ENCODE measurements at places on chromosomes 4 and X.

GRCh38 chr4:185210102-185210981, 944 bp downstream of the SNX25 start:
- no peak for DNase-seq

- DNase-seq, result no peak
Observed at GRCh38 chr4:2830632-2831610, 12.7 kb upstream of the ADD1 start.

- DNase-seq, result no peak
Observed at GRCh38 chr4:14415146-14415545, 587.1 kb upstream of the CPEB2 start.

DNA sequence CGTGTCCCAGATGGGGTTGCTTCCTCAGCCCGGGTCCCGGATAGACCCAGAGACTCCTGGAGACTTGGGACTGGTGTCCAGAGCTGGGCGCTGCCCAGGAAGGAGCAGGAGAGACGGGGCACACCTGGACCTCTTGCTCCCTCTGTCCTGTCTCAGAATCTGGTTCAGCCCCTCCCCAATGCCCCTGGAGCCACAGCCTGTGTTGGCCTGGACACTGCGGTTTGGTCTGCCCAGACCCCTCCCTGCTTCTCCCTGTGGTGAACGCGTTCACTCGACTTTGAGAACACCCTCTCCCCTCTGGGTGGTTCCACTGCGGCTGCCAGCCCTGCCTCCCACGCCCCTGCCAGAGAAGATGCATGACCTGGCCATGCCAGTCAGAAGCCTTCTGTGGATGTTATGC, 111.1 kb downstream of the HMX1 start:
- DNase-seq, result no peak

DNA sequence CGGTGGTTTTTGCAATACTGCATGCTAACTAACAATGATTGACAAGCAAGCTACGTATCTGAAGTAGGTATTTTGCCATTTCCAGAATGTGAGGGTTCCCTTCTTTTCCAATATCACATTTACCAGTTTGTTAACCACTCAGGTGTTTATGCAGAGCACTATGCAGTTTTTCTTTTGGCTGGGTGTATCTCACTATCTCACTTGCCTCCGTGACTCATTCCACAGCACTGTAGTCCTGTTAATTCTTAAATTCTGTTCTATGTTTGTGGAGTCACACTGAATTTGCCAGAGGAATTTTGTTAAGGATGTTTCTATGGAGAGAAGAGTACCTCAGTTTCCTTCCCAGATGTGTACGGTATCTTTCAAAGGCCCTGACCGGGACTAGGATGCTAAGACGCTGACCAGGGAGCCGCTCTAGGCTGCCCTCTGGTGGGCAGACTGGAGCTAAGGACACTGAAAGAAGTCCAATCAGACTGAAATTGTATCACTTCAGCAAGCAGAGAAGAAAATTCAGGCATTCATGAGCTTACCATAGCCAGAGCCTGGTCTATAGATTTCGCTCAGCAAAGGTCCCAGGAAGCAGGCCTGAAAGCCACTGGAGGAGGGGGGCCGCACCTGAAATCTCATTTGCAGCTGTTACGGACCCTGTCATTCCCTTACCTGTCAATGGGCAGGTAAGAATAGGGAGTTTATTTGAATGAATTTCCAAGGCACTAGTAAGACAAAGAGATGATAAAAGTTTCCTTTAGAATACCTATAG, 388.4 kb upstream of the SPOCK3 start:
- DNase-seq, result no peak

DNA sequence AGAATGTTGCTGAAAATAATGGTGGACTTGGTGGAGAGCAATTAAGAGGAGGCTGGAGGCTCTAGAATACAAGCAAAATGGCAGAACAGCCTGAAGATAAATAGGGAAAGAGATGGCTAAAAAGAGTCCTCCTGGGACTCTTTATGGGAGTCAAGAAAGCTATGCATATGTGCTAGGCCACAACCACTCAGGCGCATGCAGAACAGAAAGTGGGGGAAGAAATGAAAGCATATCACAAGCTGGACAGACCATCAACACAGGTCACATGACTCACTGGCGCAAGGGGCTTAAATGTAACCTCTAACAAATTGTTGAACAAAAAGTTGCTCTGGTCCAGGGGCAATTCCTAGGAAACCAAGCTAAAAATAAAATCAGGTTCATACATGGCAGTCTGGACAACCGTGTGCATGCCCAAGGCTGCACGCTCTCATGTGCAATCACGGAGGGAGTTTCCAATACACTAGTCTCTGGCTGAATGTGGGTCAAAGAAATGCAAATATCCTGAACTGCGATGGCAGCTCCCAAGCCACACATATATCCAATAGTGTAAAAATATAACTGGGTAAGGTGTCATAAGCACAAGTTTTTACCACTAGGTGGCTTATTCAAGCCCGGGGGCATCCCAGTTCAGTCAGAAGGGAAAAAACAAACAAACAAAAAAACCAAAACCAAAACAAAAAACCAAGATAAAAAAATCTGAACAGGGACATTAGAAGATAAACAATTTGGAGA, 45.4 kb downstream of the ZNF711 start:
- no peak for DNase-seq

DNA sequence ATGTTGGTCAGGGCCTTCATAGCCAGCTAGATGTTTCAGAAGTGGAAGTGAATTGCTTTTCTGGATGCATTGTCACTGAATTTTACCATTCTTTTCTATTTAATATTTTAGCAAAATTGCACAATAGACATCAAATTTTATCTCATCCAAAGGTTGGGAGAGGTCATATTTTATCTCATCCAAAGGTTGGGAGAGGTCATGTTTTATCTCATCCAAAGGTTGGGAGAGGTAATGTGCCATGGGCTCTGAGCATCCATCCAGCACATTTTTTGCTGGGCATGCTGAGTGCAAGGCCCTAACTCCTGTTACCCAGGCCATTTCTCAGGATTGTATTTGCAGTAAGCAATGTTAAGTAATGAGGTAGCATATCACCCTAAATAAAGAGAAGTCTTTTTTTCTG, 14.7 kb upstream of the CYP2U1 start:
- no peak for DNase-seq

- DNase-seq, result no peak
Observed at GRCh38 chr4:47315346-47315745, 148.2 kb downstream of the COMMD8 start.

GRCh38 chr4:54897590-54897989, 227.8 kb downstream of the KDR start:
- no peak for DNase-seq

- no peak for DNase-seq
Observed at GRCh38 chr4:7546809-7547367, 112.2 kb upstream of the PSAPL1 start.

GRCh38 chrX:63782515-63782914, 2.5 kb downstream of the ARHGEF9 start:
- DNase-seq, result no peak

- peak; percentile 13 for DNase-seq
Observed at GRCh38 chr4:10164877-10165283, 48.3 kb upstream of the WDR1 start.

DNA sequence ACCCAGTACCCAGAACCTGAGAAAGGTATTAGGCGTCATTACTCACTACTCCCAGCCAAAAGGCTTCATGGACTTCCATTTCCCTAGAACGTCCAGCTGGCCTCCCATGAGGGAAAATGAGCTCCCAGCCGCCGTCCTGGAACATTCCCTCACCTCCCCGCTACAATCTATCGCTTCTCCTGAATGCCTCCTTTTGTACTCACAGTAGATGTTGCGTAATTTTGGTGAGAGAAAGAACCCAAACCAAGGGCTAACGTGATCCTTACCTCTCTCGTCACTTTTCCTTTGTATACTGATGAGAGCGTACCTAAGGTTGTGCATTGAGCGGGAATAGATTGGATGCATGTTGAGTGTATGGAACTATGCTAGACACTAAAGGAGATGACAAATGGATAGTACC, 161.9 kb downstream of the TENM3 start:
- no peak for DNase-seq

- no peak for DNase-seq
Observed at GRCh38 chr4:66647476-66647875, 897.8 kb downstream of the CENPC start.

- DNase-seq, result no peak
Observed at GRCh38 chr4:125358453-125358852, 43.7 kb downstream of the FAT4 start.

- no peak for DNase-seq
Observed at GRCh38 chr4:13348216-13348615, 135.9 kb downstream of the RAB28 start.

DNA sequence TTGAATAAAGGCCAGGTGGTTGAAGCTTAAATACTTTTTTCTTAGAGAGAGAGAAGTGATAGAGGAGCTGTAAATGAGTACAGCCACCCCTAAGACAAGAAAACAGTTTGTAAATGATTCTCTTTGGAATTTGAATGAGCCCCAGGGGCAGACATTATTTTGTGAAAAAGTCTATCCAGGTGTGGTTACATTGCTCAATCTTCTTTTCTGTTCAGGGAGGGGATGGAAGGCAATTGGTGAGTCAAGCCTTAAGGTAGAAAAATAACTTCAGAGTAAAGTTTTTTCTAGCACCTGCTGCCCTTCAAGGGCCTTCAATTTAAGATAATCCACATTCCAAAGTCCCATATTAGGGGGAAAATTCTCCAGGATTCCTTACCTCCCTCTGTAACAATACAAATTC, 646.7 kb downstream of the PDHA2 start:
- DNase-seq, result no peak

- DNase-seq, result no peak
Observed at GRCh38 chrX:103234869-103235268, 20.0 kb downstream of the BEX4 start.

DNA sequence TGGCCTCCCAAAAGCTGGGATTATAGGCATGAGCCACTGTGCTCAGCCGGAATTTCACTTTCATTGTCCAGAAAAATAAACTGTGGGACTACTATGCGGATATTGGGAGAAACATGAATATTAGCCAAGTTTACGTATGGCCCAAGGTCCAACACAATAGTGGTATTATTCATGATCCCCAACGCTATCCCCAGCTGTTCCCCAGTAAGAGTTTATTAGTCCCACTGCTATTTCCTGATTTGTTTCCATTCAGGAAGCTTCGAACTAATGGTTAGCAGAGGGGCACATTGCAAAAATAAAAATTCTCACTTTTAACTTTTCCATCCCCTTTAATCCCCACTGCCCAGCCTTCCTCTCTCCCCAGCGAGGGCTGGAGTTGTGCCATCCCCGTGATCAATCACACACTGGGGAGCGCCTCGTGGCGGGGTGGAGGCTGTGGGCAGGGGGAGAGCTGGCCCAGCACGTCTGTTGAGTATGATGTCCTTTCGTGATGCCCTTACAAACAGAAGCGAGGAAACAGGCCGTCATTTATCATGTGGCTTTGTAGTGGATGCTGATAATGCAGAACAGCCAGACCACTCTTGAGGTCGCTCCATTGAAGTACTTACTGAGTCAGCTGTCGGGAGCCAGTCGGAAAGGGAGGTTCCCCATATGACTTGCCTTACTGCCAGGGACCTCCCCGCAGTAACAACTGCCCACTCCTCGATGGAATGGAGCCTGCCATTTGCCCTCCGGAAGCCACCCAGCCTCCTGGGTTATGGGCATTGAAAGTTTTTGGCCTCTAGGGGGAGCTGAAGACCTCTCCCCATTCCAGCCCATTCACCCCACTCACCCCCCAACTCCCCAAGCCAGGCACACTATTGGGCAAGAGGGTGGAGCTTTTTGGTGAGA, 117.0 kb downstream of the KDR start:
- no peak for DNase-seq

DNA sequence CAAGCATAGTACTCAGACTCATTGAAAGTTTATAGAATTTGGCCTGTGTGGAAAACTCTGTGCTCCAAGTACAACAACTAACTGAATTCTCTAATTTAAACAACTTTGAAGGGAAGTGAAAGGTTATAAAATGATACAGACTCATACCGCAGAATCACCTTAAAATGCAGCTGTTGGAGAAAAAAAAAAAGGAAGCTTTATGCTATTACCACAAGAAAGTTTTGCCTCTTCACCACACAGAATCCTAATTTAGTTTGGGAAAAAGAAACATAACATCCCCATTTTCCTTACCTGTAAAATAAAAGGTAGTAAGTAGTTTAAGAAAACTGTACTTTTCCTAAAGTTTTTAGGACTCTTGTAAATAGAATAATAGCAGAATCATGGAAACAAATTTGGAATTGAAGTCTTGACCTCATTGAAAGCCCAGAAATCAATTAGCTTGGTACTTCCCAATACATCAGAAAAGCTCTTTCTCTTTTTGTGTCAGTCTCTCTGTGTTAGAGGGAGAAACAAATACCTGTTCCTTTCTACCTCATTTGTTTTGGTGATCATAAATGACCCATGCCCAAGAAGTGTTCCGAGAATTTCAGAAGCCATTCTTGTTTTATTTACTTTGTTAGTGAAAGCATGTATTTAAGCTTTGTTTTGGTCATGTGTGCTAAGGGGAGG, 78.8 kb downstream of the NFKB1 start:
- DNase-seq, result no peak

- peak; percentile 8 for DNase-seq
Observed at GRCh38 chr4:111937368-111937767, 207.9 kb upstream of the FAM241A start.

GRCh38 chr4:188934320-188934962, 795.2 kb downstream of the TRIML1 start:
- no peak for DNase-seq

- DNase-seq, result no peak
Observed at GRCh38 chr4:54687887-54688841, 30.4 kb downstream of the KIT start.

DNA sequence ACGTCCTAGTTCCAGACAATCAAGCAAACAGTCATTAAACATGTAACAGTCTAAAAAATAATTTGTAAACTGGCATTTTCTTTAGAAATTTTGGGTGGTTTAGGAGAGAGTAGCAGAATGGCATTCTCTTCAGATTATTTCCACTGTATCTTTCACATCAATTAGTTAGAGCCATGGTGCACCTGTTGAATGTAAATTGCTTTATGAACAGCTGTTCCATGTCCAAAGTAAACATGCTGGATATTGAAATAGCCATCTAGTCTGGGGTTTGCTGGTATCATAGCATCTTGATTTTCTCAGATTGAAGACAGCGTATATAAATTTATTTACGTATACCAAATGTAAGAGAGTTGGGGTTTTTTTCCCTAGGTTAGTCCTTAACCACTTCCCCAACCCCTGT, 143.6 kb downstream of the RCHY1 start:
- DNase-seq, result no peak

DNA sequence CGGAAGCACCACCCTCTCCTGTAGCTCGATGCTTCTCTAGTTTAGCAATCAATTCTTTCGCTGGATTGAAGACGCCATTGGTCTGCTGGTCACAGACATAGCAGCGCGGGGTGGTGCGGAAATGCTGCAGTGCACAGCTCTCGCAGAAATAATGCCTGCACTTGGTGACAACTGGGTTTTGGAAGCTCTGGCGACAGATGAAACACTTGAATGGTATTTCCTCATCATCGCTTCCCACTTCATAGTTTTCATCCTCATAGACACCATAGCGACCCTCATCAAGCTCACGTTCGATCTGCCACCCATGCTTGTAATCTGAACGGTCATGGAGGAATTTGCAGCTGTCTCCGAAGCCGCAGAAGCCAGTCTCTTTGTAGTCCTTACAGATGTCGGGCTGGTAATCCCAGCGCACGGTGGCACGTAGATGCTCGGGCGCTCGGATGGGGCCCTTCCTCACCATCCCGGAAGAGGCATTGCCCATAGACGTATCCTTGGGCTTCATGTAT, 854 bp downstream of the RNF113A start:
- no peak for DNase-seq

GRCh38 chrX:41234962-41235361, 99.0 kb upstream of the DDX3X start:
- DNase-seq, result no peak

- DNase-seq, result no peak
Observed at GRCh38 chrX:12026481-12026880, 111.8 kb upstream of the FRMPD4 start.
